M059J (cell line): ENCODE measurements at places on chromosomes 2 and 18.

DNA sequence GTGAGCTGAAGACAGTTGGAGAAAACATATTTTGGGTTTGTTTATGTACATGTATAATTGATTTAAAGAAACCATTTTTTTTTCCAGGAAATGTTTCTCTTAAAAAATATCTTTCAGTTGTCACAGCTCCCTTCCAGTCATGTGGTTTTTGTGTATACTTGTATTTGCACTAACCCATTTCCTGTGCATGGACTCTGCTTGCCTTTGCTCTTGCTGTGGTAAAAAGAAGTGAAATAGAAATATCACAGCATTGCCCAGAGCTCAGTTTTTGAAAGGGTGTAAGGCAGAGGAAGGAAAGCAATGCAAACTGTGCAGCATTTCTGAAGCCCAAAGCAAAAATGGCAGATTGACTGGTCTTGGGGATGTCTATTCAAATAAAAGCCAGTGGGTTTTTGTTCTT lies 10.4 kb upstream of the DOCK10 start:
- peak; percentile 37 for DNase-seq

- peak; percentile 35 for DNase-seq
Measured at GRCh38 chr2:47437287-47437686, 34.3 kb downstream of the MSH2 start.

DNA sequence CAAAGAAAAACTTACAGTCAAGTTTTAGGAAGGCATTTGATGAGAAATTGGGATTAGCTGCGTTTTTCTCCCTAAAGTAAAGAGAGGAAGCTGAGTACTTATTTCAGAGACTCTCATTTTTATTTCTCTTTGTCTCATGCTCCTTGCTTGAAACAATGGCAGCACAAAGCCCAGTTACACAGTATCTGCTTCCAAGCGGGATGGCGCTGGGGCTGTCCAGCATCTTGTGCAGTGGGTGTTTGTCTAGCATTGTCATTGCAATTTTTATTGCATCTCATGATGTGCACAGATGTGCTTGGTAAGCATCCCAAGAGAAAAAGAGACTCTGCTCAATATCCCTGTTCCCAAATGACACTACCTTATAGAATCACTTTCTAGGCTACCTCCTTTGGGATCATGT lies 102.8 kb upstream of the ZNF521 start:
- no peak for DNase-seq

GRCh38 chr2:11661891-11662435 lies 8.0 kb downstream of the NTSR2 start:
- no peak for DNase-seq

- peak; percentile 87 for DNase-seq
Measured at GRCh38 chr2:675982-676646, 1.1 kb downstream of the TMEM18 start.
